ENCODE measurements at places on chromosomes 12 and 14.

- DNase-seq, result no peak
These were observed 425.5 kb downstream of the C12orf50 start for GRCh38 chr12:87603727-87604126.

GRCh38 chr14:23142826-23143225, 23.8 kb upstream of the CEBPE start:
- no peak for DNase-seq

DNA sequence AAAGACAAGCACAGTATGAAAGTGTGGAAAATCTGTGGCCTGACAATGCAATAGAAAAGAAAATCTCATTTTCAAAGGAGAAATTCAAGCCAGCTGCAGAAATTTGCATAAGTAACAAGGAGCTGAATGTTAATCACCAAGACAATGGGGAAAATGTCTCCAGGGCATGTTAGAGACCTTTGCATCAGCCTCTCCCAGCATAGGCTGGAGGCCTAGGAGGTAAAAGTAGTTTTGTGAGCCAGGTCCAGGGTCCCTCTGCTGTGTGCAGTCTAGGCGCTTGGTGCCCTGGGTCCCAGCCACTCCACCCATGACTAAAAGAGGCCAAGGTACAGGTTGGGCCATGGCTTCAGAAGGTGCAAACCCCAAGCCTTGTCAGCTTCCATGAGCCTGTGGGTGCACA, 58.3 kb downstream of the TESPA1 start:
- no peak for DNase-seq

GRCh38 chr12:92075425-92075914, 70.2 kb downstream of the BTG1 start:
- DNase-seq, result no peak

- DNase-seq, result no peak
These were observed 448.0 kb upstream of the FBXO33 start for GRCh38 chr14:39880106-39880695.

DNA sequence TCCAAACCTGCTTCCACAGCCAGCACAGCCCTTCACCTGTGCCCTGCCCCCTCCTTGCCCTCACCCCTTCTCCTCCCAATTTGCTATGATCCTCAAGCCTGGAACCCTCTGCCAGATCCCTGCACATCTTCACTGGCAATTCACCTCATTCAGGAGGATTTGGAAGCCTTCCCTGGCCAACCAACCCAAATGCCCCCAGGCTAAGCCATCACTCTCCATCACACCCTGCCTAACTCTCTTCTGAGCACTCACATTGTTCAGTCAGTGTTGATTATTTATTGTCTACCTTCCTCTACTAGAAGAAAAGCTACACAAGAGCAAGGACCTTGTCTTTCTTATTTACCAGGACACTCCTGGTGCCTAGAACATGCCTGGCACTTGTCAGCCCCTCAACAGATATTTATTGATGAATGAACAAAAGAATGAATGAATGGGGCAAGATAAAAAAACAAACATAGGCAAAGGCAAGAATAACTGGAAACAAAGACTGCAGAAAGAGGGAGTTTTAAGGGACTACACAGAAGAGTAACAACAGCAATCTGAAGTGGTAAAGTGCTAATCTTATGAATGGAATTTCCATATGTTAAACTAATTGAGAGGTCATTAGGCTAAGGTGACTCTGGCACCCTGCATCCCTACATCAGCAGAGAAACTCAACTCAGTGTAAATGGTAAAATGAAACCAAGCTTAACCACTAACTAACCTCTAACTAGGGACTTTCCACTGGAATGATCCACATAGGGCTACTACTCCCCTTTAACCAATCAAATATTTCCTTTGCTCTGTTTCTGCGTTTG, 33.4 kb downstream of the TMTC1 start:
- DNase-seq, result no peak

DNA sequence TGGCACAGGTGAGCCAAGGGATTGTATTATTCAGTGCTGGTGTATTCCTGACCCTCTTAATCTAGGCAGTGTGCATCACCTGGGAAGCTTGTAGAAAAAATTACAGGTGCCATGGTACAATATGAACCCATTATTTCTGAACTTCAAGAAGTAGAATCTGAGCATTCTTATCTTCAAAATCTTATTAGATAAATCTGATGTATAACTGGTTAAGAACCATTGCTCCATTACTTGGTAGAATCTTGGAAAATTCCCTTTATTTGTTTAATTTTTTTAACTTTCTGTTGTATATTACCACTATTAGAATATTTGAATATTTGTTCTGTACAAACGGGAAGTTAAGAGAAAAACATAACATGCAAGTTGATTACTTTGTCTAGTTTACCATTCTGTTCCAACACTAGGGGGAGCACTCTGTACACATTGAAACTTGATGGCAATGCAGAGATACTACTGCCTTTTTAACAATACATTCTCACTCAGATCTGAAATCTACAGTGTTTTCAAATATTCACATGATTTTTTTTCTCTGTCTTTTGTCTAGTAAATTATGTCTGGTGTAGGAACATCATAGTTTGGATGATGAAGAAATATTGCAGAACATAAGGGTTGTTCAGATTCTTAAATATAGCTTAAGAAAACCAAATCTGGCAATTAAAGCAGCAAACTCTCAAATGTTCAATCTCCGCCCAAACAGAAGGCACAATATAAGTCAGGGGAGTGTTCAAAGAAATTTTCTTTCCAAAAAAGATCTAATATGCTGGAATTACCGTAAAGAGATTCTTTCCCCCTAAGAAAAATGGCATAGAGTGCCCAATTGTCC, 196.6 kb downstream of the PCNX1 start:
- no peak for DNase-seq

GRCh38 chr14:80862983-80863382, 78.6 kb downstream of the CEP128 start:
- no peak for DNase-seq

GRCh38 chr12:12007713-12008231, 63.0 kb upstream of the BCL2L14 start:
- no peak for DNase-seq

- DNase-seq, result no peak
These were observed 102.2 kb downstream of the SNAPC1 start for GRCh38 chr14:61864329-61864898.

- DNase-seq, result peak; percentile 36
These were observed 147.6 kb downstream of the PAH start for GRCh38 chr12:102769323-102769916.

DNA sequence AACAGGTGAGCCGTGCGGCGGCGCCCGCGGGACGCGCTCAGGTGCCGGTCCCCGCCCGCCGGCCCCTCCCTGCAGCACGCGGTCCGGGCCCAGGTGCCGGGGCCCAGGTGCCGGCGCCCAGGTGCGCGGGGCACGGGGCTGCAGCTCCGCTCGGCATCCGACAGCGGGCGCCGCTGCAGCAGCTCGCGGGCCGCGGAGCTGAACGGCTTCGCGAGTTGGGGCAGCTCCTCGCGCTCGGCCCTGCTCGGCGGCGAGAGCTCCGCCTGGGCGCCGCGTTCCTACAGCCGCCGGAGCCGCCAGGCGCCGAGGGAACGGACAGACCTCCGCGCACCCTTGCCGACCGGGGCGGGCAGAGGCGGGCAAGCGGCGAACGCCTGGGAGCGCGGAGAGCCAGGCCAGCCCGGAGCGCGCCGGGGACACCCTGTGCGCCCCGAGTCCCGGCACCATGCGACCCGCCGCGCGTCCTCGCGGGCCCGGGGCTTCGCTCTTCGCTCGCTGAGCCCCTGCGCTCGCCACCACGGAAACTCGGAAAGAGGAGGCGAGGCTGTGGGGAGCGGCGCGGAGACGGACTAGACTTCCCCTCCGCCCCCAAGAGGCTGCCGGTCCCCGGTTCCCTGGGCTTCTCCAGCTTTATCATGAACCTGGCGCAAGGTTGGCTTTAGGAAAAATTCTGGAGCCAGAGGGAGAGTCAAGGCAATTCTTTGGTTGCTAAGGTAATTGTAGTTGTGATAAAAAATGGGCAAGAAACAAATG, at the start of gene RGS6:
Gene RGS6, plus strand, starts transcription at position 201 of the 753 bp plus-strand sequence.
- DNase-seq, result peak; percentile 54

GRCh38 chr12:65611396-65611795, 212.9 kb upstream of the HMGA2 start:
- DNase-seq, result no peak

DNA sequence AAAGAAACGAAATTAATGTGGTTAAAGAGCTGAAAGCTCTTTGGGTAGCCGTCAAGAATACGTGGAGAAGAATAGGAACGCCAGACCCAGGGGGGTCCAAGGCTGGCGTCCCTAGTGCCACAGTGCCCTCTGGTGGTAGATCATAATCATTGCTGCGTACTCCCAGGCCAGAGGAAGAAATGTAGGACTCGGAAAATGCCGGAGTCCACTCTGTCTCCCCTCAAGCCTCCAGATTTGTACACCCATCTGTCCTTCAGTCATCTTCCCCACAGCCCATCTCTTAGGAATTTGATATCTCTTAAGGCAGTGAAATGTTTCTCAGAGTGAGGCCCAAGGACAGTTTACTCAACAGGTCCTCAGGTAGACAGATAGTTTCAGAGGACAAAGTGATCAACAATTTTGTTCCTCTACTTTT, 25.4 kb upstream of the PLEKHG6 start:
- DNase-seq, result peak; percentile 70

DNA sequence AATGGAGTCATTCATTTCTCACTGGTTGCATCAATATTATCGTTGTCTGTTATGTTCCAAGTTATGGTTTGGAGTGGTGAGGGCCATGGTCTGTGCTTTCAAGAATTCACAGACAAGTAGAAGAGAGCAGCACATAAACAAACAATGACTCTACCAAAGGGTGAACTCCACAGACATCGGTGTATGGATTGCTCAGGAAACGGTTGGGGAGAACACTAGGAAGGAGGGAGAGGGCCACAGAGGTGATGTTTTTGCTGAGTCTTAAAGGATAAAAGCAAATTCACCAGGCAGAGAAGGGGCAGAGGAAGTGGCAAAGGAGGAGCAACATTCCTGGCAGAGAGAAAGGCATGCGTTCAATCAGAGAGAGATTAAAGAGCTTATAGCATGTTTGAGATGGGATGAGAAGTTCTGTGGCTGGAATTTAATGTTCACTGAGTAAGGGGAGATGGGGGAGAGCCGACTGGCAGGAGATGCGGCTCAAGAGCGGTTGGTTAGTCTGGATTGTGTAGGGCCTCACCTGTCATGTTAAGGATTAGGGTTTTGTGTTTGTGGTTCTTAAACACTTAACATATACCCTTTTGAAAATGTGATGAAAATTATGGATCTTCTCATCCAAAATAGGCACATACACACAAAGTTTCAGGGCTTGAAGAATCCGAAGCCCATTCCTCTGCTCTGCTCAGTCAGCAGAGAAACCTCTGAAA, 42.3 kb upstream of the FRMD6 start:
- no peak for DNase-seq

DNA sequence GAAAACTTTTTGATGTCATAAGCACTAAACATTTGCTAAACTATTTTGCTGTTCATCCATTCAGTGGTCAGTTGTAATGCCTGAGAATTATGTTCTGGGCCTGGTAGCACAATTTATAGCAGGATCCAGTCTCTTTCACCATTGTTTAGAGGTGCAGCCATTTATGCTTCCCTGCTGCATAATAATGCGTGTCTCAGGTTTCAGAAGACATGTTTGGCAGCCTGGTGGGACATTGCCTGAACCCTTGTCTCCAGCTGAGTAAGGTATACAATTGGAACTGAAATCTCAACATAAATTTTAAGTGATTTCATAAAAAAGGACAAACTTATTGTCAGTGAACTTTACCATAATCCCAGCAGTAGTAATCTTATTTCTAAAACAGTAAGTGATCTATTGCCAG, 94.8 kb downstream of the POLR3B start:
- no peak for DNase-seq

DNA sequence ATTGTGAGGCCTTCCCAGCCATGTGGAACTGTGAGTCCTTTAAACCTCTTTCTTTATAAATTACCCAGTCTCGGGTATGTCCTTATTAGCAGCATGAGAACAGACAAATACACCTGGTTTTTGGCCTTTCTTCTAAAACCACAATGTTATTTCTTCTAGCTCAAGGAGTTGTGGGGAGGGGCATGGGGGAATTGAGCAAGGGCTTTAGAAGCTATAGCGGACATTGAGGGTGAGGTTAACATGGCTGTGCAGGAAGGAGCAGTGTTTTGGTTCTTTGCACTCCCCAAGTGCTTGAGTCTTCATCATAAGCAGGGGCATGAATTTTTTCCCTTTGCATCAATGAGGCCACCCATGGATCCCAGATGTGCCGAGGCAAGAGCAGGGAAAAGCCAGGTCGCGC, 86.8 kb downstream of the SPRING1 start:
- DNase-seq, result no peak

DNA sequence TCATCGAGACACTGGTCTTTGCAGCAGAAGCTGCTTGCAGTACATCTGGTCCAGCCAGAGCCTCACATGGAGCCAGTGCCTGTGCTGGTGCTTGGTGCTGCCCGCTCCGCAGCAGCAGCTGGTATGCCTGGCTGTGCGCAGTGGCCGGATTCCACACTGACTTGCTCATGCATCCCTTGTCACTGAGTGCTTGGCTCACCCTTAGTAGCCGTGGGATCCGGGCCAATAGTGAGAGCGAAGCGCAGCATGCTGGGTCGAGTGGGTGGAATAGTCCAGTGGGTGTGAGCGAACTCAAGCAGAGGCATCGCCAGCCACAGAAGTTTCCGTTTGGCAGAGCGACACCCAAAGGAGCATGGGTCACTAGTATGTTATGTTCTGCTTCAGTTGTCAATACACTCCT, 10.1 kb upstream of the FBXO33 start:
- DNase-seq, result no peak

DNA sequence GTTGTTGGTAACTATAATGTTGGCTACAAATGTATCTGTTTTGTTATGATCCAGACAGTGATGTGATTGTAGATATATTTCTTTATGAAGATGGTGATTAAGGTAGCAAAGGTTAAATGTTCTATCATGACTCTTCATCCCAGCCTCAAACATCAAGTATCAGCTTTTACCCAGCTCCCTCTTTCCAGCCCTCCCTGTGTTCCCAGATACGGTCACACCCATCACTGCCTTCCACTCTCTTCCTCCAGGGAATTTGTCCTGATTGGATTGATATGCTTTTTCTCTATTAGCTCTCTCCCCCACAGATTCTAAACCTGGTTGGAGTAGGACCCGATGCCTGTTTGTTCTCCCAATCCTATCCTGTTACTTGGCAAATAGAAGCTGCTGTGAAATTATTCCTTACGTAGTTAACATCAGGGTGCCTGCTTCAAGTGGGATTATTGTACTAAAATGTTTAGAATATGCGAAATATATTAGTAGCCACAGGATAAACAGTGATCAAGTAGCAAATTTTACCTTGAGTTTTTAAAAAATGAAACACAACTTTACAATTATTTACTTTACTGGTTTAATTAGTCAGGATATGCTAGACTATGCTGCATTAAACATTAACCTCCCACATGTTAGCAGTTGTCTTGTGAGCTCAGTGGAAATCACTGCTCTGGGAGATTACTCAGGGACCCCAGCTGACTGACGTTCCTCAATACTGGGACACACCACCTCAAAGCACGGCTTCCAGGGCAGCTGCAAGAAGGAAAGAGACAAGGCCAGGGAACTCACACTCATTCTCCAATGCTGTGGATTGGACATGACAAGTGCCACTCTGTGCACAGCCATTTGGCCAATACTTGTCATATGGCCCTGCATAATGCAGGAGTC, 165.3 kb downstream of the ALX1 start:
- no peak for DNase-seq

- DNase-seq, result no peak
These were observed 50.7 kb downstream of the TMTC1 start for GRCh38 chr12:29733060-29733459.

- DNase-seq, result no peak
These were observed 233.3 kb upstream of the SSTR1 start for GRCh38 chr14:37974421-37974820.

GRCh38 chr12:128813883-128814282, 9.9 kb downstream of the SLC15A4 start:
- DNase-seq, result no peak

- DNase-seq, result no peak
These were observed 49.0 kb downstream of the MDGA2 start for GRCh38 chr14:47626151-47627035.

GRCh38 chr12:95700316-95700785, 90.2 kb downstream of the NTN4 start:
- DNase-seq, result no peak

All from activated T-cell treated with anti-CD3 and anti-CD28 coated beads, Interleukin-2, amount 50 U/mL, for 24 hours (primary cell).